Transverse colon (tissue), 4 donors: ENCODE measurements at places on chromosomes 7 and 10. TPM values are rescaled to one million over a fixed set of nuclear protein-coding genes. Genes with fewer than 3 reads are reported as not detected.
A peak's percentile ranks its signal among the peaks of the same experiment; 100 is the strongest.

Gene MYL10
- total RNA-seq, result not detected

Gene FKBP6
- total RNA-seq, result not detected

DNA sequence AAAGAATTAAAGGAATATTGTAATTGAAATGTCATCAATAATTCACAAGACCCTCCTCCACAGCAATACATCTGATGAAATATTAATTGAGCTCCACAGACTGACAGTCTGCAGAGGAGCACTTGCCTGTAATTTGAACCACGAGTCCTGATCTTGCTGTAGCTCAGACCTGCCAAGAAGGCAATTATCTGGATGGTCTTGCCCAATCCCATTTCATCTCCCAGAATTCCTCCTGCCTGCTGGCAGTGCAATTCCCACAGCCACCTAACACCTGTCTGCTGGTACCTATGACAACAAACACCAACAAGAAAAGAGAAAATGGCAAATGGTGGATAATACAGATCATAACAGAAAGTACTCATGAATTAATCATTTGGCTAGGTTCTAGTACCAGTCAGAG, 38.5 kb downstream of the ERCC6 start:
- no peak for DNase-seq

- no peak for DNase-seq
Measured at GRCh38 chr10:52871191-52871843, 98.7 kb upstream of the MBL2 start.

GRCh38 chr7:18975689-18976280, 141.7 kb downstream of the TWIST1 start:
- DNase-seq, result no peak

- peak; percentile 29 for DNase-seq
Measured at GRCh38 chr7:69256634-69257081, 341.6 kb upstream of the AUTS2 start.
